ENCODE measurements at places on chromosomes 7 and 10.

DNA sequence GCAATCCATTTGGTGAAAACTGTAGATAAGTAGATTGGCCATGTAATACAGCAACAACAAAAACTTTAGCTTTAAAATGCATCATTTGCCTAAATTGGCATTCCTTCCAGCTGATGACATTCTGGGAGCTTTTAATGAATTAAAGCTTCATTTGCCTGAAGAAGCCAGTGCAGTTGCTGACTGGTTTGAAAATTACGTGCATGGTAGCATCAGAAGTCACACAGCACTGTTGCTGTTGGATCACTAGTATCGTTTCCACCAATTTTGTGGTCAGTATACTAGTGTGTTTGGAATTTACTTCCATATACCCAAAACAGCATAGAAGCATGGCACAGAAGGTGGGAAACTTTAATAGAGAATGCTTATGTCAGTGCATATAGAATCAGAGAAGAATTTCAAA, 194.9 kb downstream of the ETV1 start:
- DNase-seq: no peak

- no peak for DNase-seq
These were observed 17.0 kb upstream of the ORAI2 start for GRCh38 chr7:102416406-102416805.

GRCh38 chr7:31192986-31193385, 140.9 kb downstream of the ADCYAP1R1 start:
- peak; percentile 18 for DNase-seq

GRCh38 chr10:112314822-112315474, 31.7 kb downstream of the TECTB start:
- DNase-seq: peak; percentile 25

DNA sequence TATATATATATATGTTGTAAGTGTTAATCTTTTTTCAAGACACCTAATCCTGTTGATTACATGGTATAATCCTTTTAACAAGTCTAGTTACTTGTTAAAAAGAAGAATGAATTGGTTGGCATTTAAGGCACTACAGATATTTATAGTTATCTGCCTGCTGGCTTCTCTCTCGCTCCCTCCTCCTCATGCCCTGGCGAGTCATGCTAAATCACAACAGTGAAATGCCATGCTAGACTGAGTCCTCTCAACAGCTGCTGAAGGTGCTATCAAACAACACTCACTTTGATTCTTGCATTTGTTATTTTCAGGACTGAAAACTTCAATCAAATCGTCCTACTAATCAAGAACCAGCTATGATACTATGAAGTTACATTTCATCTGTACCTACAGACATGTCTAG, 15.4 kb downstream of the NRAP start:
- DNase-seq: no peak

GRCh38 chr7:111138586-111138985, 47.7 kb downstream of the LRRN3 start:
- DNase-seq: no peak

DNA sequence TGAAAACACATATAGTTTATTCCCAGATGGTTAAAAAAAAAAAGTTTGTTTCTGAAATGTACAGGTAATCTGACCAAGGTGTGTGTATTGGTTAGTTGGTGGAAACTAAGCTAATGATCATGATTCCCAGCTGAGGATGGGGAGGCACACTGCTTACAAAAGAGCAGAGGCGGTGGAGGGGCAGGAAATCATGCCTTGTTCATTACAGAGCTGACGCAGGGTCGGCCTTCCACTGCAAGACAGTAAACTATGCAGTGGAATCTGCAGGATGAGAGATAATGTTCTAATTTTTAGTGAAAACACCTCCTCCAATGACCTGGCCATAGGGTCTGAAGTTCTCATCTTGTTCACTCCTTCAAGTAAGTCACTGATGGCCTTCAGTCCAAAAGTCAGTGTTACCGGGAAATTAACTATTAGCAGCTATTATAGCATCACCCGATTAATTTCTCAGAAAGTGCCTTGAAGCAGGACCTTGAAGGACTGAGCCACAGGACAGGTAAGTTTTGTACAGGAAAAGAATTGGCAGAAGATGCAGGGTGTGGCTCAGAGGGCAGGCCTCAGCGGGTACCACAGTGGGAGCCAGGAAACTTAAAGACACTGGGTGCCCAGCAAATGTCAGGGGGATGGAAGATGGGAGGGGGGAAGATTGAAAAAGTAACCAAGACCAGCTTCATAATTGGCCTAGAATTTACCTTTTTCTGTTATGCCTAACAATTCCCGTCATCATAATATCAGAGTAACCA, 36.0 kb downstream of the MYOF start:
- DNase-seq: no peak

DNA sequence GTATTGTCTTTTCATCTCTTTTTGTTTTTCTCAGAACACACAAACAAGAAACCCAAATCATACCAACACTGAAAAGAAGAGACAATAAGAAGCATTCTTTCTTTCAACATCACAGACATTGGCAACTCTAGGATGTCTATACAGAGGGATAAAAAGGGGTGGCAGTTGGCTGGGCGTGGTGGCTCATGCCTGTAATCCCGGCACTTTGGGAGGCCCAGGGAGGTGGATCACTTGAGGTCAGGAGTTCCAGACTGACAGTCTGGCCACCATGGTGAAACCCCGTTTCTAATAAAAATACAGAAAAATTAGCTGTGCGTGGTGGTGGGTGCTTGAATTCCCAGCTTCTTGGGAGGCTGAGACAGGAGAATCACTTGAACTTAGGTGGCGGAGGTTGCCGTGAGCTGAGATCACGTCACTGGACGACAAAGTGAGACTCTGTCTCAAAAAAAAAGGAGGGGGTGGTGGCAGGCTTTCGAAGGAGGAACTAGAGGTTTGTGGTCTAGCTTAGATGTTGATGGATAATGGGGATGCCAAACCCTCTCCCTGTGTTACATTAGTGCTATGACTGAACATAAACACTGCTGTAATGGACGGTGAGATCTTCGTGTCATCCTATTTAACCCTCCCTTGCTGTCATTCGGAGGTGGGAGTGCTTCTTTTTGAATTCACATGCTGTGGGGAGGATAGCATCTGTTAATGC, 9.4 kb downstream of the CNNM2 start:
- peak; percentile 29 for DNase-seq

- DNase-seq: no peak
These were observed 386.6 kb downstream of the PARD3 start for GRCh38 chr10:34428501-34428900.

DNA sequence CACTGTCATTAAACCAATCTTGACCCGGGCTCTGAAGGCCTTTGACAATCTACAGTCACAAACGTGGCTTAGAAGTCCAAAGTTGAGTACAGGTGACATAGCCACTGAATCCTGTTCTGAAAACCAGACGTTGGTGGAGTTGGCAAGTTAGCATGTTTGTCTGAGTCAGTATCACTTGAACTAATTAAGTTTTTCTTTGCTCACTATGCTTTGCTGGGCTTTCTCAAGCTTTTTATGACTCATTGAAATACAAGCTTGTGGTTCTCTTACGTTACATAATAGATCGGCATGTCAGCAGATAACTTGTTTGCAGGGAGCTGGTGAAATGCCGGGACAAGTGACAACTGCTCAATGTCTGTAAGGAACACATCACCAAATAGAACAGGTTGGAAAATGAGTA, 53.8 kb downstream of the ARL5B start:
- DNase-seq: no peak

DNA sequence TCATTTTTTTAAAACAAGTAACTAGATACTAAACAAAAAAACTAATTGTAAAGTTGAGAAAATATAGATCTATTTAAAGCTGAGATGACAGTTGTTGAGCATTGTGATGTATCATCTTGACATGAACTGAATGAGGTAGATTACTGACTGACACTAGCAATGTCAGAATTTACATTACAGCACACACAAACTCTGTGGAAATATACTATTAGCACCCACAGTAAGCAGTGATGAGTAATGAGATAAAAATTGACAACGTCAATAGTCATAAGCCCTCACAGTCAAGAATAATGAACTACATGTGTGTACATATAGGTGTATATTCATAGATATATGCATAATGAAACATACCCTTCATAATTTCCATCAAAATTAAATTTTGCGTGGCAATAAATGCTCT, 368.4 kb downstream of the TFEC start:
- no peak for DNase-seq

DNA sequence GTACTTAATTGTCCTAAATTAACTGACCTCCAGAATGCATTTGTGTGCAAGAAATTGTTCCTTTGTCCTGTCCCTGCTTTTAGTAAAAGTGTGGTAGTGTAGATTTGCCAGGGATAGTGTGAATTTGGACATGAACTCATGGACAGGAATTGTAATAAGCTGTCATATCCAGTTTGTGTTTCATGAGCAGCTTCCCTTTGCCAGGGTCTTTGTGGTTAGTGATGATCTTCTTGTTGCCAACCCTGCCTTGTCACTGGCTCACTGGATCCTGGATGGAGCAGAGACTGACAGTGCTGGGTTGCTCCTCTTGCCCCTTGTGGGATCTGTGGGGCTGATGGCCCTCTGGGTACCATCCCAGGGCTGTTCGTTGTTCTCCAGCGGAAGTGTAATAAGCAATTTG, 110.1 kb downstream of the CCNY start:
- DNase-seq: no peak

DNA sequence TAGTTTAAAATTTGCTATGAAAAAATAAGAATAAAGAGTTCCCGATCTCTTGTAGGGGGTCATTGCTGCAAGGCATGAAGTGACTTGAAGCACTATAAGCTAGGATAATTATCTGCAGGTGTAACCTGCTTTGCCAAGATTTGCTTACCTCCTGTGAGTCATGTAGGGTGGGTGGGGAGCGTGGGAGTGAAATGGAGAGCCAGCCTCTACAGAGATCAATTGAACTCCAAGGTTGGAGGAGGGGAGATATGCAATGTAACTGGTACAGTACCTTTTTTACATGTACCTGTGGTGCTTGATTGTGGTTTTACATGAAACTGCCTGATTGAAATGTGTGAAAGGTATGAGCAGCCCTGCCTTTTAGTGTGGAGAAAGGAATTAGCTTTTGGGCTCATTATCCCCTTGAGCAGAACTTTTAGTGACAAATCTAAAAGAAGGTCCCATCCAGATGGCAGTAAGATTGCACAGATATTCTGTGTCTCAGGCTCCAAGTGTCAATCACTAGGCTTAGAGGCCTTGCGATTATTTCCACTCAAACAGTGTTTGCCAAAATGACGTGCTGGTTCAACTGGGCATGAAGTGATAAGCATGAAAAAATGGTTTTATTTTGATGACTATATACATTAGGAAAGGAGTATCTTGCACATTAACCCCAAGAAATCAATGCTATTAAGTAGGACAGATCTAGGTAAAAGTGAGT, 138.6 kb upstream of the GRB10 start:
- no peak for DNase-seq

DNA sequence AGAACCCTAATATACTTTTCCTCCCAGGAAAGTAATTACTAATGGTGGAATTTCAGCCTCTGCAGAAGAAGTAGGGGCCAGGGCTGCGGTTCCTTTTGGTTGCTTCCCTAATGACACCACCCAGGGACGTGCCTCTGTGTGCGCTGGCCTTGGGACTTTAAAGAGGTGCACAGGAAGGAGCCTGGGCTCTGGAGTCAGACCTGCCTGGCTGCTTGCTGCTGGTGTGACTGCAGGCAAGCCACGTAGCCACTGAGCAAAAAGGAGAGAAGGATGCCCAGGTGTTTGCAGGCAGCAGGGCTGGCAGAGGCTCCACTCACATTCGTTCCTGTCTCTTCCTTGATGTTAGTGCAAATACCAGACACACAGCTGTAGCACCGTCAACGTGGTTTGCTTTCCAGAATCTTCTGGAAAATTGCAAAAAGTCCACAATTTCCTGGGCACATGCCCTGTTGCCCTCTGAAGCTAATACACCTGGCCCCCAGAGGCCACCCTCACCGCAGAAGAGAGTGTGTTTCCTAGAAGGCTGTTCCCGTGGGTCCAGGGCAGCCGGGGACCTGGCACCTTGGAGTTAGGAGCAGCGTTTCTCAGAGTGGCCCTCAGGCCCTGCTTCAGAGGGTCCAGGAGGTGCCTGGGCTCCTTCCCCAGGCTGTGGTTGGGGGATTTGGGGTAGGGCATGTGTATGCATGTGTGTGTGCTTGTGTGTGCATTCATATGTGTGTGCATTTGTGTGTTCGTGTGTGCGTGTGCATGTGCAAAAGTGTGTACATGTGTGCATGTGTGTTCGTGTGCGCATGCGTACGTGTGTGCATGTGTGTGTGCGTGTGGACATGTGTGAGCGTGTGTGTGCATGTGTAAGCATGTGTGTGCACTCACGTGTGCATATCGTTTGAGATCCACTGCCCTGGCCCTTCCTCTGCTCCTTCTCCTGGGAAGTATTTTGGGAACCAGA, 12.8 kb upstream of the PRKAG2 start:
- no peak for DNase-seq

- DNase-seq: no peak
These were observed 23.4 kb downstream of the RPP38 start for GRCh38 chr10:15120523-15120922.

GRCh38 chr10:113073549-113074189, 123.6 kb downstream of the TCF7L2 start:
- no peak for DNase-seq

DNA sequence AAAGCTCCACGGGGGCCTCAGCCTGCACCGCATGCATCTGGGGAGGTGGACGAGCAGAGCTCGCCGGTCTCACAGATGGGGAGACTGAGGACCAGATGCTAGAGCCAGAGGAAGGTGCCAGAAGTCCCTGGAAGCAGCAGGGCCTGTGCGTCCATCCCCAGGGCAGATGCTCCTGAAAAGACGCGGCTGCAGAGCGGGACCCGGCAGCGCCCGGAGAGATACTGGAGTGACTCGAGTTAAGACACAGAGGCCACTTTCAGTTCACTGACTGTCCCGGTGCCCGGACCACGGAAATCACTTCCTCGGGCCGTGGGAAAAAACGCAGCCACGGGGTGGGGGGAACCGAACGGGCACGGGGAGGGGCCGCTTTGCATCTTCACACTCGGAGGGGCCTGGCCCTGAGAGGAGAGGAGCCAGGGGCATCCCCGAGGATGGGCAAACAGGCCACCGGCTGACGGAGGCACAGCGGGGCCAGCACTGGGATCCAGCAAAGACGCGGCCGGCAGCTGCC, 85.4 kb downstream of the FOXL3 start:
- DNase-seq: no peak

- peak; percentile 35 for DNase-seq
These were observed 230.0 kb upstream of the HABP2 start for GRCh38 chr10:113322843-113323242.

DNA sequence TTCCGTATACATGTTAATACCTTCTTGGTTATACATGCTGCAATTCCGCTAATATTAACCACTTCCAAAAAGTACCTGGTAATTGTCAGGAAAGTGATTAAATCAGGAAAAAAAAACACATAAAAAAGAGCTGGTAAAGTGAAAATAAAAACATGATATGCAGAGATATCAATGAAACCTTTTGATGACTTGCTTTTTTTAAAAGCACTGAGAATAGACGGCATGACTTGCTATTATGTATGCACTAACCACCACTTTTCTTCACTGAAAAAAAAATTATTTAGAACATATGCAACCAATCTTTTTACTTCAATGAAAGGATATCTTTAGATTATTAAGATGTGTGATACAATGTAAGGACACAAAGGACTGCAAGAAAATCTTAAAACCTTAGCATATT, 163.0 kb downstream of the KMT2E start:
- DNase-seq: no peak

Data from HL-60 (cell line).